Memory B cell (primary cell): ENCODE measurements at places on chromosomes 4 and X.

DNA sequence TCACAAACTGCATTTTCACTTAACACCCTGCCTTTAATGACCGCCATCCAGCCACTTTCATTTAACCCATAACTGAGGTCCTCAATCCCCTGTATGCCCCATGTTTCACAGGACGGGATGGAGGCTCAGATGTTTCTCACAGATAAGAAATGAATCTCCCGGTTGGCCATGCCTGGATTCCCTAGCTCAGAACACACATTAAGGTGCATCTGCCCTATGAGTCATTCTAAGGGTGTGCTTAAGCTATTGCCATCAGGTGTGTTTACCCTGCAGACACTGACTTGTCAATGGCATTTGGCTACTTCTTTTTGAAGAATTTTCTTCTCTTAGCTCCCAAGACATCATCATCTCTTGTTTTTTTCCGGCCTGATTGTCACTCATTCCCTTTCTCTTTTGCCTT, 222.6 kb upstream of the SMIM31 start:
- DNase-seq = no peak

DNA sequence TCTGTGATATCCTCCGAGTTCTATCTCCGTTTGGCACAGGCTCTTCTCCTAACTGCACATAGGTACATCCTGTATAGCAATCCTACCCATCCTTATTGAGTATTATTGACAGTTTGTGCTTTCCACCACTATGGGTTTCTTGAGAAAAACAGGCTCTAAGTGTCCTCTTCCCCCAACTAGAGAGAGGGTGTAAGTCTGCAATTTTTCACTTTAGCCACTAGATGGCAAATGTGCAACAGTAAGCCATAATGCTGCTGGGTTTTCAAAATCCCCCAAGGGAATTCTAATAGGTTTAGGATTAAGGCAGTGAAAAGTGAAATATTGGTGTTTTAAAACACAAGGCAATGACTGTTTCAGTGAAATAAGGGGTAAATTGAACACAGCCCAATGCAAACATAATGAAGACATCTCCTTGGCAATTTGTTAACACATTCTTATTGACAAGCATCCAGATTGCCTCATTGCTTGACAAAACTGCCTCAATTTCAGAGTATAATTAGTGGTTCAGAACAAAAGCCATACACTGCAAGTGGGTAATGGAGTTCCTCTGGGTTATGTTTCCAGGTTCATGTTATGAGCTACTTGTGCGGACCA, 239.0 kb upstream of the HTR2C start:
- no peak for DNase-seq

DNA sequence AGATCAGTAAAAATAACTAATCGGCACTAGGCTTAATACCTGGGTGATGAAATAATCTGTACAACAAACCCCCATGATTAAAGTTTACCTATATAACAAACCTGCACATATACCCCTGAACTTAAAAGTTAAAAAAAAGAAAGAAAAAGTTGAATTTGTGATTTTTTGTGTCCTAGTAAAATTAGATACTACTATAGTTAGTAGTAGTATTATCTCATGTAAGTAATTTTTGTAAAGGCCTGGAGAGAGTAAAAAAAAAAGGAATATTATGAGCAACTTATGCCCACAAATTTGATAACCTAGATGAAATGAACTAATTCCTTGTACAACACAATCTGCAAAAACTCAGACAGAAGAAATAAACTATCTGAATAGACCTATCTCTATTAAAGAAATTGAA, 25.7 kb upstream of the SLC16A2 start:
- no peak for DNase-seq

DNA sequence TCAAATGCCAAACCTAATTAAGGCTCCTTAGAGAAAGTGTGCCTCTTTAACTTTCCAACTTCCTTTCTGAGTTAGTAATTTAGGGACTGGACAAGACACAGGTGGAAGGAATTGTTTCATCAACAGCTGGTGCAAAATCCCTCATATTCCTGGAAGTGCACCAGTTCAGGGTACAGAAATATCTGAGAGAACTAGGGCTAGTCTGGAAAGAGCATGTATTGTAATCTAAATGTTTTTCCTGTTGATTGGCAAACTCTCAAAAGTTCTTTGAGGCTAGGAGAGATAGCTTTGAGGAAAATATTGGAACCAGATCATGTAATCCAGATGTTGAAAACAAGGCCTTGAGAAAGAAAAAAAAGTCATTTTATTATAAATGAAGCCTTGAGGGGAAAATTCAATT, 98.1 kb upstream of the C1GALT1C1 start:
- no peak for DNase-seq

DNA sequence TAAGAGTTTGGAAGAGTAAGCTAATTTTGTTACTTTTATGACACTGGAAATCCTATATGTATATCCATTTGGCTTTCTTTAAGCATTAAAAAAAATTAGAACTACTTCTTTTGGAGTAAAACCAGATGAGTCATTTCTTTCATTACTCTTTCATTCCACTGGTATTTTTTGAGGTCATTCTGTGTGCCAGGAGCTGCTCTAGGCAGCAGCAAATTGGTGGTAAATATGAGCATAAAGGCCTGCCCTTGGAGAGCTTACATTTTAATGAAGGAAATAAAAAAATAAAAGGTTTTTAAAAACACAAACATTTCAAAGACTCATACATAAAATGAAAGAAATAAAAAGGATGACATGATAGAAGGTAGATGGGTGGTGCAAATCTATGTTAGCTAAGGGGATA, 37.4 kb downstream of the MID1 start:
- DNase-seq = no peak
